Stimulated activated CD8-positive, alpha-beta memory T cell treated with anti-CD3 and anti-CD28 coated beads, Interleukin-7, amount 100 ng/mL, for 1 hour (primary cell): ENCODE measurements at places on chromosomes 2 and 18.

GRCh38 chr2:66494708-66495107, 59.8 kb downstream of the MEIS1 start:
- DNase-seq, result no peak

- DNase-seq, result no peak
Measured at GRCh38 chr2:60676706-60677330, 79.2 kb upstream of the PAPOLG start.

GRCh38 chr2:37923308-37924055, 1.6 kb upstream of the RMDN2 start:
- no peak for DNase-seq

DNA sequence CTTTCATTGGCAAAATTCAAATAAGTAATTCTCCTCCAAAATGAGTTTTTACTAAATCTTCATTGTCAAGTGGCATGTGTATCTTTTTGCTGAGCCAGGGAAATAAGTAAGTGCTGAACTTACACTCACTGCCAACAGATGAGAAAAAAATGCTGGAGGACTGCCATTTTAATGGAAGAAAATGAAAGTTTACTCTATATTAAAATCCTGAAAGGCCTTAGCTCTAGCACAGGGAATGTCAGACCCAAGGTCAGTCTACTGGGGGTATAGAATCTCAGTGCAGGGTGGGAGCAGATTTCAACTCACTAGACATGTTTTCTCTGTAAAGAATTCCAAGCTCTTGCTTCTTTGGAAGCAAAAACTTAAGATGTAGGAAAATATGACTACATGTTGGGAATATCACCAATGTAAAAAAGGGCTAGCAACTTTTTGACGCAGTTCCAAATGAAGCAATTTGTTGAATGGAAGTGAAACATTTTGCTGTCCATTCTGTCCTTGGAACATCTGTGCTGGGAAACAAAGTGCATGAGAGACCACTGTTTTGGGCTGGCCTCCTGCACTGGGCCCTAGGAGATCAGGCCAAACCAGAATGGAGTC, 127.0 kb downstream of the ST6GAL2 start:
- no peak for DNase-seq

DNA sequence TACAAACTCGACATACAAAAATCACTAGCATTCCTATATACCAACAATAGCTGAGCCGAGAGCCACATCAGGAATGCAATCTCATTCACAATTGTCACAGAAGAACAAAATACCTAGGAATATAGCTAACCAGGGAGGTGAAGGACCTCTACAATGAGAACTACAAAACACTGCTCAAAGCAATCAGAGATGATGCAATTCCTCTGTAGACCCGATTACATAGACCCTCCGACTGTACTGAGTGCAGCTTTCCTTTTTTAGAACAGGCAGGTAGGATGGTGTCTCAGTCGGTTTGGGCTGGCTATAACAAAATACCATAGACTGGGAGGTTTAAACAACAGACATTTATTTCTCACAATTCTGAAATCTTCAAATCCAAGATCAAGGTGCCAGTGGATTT, 139.5 kb upstream of the REV1 start:
- no peak for DNase-seq

- DNase-seq, result no peak
Measured at GRCh38 chr2:5515693-5516092, 176.5 kb upstream of the SOX11 start.

GRCh38 chr18:62957885-62958472, 242.6 kb downstream of the PHLPP1 start:
- no peak for DNase-seq

GRCh38 chr2:26469092-26469710, 8.7 kb downstream of the OTOF start:
- peak; percentile 7 for DNase-seq

- DNase-seq, result no peak
Measured at GRCh38 chr2:227325839-227326195, 766 bp downstream of the MFF start.

- DNase-seq, result no peak
Measured at GRCh38 chr2:152456262-152456661, 121.3 kb downstream of the FMNL2 start.

DNA sequence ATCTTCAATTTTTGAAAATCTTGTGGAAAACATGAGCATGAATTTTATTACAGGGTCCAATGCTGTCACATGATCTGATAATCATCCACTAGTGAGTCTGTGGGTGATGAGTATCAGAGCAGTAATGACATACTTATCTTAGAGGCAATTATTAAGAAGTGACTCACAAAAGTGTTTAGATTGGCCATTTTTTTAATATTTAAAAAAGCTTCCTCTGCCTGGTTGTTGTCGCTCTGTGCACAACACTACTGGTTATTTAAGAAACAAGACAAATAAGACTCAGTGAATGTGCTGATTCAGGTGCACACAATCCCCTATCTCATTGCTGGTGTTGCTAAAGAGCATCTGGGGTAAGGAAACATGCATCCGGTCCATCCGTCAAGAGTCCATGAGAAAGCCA, 665.8 kb upstream of the ZEB2 start:
- DNase-seq, result no peak

DNA sequence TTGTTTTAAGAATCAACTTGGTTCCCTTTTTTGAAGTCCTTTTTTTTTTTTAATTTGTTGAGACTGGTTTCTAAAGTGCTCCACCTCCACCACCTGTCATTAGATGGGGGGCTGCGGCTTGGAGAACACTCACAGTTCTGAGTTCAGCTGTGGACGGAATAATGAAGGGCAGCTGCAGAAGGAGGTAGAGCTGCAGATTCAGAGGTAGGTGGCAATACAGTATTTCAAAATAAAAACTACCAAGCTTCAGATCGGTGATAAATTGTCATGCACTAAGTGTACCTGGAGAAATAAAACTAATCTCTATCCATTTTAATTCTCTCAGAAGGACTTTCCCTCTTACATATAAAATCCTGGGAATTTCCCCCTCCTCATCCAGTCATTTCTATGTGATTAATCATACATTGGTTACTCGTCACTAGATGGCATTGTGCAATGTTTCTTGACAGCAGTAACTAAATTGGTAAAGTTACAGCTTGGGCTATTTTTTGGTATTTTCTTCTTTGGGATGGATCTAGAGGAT, 81.1 kb upstream of the SLC39A10 start:
- no peak for DNase-seq

- DNase-seq, result no peak
Measured at GRCh38 chr2:231634412-231634811, 41.7 kb downstream of the TEX44 start.

DNA sequence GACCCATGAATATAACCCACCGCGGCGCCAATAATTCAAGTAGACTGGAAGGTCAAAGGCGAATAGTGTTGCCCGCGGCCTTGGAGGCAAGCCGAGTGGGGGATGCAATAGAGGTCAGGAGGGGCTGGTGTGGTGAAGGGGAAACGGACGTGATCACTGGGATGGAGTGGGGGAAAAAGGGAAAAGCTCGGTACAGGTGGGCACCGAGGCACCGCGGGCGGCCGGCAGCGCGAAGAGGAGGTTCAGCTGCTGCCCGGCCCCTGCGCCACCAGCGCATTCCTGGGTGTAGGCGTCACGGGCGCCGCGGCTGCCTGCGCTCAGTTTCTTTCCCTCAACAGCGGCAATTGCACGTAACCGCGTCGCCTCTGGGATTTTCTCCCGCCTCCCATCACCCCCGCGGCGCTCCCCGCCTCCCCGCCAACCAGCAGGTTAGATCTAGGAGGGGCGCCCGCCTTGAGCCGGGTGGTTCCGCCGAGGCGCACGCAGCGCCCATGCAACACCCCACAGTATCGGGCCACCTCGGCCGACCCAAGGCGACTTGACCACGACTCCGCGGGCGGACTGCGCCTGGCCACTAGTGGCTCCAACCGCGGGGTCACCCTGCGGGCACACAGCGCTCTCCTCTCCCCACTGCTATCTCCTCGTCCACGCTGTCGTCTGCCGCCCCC, 1.5 kb downstream of the RND3 start:
- no peak for DNase-seq

GRCh38 chr2:165239230-165239629, at the start of gene SCN2A:
Gene SCN2A (plus strand): TSS chr2:165239414. CDS start chr2:165295824, 56,410 bp downstream.
- no peak for DNase-seq

DNA sequence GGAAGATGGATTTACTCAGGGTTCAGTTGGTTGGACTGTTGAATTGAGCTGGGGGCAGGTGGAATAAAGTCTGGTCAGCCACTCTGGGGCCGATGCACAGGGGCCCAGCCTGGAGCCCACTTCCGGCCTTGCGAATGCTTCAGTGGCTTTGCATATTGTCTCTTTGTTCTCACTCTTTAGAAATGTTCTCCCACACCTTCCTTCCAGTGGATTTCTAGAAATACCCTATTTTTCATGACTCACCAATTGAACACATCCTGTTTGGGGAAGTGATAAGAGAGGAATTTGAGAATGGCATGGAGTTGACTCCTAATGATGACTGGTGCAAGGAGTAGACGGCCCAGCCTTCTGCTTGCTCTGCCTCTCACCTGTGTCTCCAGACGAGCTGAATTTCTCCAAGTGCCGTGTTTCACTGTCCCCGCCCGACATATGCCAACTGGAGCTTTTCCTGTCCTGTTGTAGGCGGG, 28.1 kb downstream of the ASAP2 start:
- DNase-seq, result no peak

DNA sequence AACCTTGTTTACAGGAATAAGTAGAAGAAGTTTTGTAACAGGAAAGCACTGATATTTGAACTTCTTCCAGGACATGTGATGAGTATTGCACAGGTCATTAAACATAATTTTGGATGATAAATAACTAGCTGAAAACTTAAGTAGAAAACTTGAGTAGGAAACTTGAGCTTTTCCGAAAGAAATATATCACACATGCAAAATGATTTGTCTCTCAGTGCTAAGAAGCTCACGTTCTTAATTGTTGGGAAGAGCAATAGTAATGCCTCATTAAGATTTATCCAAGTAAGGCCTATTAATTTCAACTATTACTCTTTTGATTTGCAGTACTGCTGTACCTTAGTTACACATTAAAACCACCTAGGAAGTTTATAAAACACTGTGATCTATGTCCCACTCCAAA, 1921.9 kb upstream of the LRRTM1 start:
- no peak for DNase-seq

DNA sequence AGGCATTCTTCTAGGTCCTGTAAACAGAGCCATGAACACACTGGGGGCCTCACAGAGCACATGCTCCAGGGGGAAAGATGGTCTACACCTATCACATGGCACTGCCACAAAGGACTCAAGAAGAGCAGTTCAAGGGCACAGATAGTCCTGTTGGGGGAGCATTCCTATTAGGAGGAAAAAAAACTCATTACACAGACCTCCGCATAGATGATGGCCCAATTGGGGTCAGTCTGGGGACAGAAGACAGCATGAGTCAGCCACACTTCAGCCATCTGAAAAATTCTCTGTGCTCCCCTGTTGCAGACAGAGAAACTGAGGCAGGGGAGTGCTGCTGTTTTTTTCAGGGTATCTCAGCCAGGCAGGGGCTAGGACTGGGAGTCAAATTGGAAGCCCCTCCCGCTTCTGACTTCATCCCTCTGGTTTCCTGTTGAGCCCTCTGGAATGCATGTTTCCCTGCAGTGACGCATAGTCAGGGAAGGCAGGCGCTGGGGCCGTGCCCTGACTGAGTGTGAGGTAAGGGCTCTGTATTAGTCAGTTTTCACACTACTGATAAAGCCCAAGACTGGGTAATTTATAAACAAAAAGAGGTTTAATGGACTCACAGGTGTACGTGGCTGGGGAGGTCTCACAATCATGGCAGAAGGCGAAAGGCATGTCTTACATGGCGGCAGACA, 67.9 kb downstream of the RHOB start:
- no peak for DNase-seq

GRCh38 chr2:130807659-130808385, 28.9 kb upstream of the ARHGEF4 start:
- DNase-seq, result no peak

DNA sequence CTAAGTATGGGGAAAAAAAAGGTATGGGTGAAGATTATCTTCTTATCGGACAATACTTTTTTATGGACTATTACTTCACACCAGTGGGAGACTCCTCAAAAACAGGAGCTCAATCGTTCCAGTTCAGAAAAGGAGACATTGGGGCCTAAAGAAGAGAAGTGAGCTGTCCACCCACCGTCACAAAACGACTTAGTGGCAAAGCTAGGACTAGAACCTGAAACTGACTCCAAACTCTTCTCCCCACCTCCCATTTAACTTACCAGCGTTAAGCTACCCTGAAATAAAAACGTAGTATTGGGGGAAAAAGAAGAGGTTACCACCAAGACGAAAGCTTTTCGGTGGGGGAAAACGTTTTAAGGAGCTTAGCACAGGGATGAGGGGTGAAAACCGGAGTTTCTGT, 503 bp downstream of the GTF3C3 start:
- DNase-seq, result no peak

DNA sequence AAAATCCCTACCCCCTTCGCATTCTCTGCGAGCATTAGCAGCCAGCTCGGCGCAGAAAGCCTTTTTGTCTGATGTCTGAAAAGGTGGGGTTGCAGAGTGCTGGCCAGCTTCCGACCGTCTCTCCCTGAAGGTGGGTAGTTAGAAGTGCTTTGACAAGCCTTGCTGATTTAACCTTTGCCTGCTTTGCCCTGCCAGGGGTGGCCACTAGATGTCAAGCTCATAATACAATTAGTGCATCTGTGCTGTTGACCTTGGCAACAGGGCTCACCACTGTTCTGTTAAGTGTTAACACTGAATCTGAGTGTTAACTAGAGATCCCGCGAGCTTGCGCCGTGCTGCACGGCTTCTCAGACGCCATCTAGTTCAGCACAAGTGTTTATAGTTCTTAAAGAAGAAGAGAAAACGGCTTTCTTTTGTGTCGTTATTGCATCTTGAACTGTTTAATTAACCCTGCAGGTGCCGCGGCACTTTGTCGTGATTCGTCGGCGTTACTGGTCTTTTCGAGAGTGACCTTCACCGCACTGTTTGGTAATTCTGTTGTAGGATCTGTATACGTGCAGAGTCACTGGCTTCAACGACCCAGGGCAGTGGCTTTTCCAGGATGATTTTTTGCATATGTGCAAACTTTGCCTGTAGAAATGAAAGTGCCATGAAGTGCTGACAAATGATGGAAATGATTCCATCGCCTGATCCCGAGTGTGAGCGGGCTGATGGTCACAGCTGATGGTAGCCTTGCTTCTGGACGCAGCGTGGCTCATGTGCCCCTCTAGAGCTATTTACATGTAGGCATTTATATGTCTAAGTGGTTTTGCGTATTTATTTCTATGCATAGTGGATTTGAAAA, 5.5 kb downstream of the SALL3 start:
- no peak for DNase-seq

GRCh38 chr2:16012626-16013358, 72.4 kb downstream of the MYCN start:
- DNase-seq, result no peak

DNA sequence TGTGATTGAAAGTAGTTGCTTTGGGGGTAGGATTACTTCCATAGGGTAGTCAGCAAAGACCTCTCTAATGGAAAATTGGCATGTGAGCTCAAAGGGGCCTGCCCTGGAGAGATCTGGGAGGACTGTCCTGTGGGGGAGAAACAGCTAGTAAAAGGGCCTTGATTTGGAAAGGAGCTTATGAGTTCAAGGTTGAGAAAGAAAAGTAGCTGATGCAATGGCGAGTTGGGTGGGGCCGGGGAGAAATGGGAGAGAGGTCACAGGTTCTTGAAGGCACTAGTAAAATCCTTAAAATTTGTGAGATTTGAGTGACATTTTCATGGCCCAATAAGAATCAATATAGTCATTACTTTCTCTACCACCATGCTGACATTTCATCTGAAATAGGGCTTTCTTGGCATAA, 82.0 kb upstream of the CCDC195 start:
- no peak for DNase-seq

- DNase-seq, result no peak
Measured at GRCh38 chr2:190447766-190448165, 39.6 kb downstream of the MFSD6 start.

- no peak for DNase-seq
Measured at GRCh38 chr2:275466-275865, 10.7 kb downstream of the ACP1 start.

GRCh38 chr2:12605936-12606335, 110.8 kb upstream of the TRIB2 start:
- DNase-seq, result no peak
